Spinal cord (tissue), 10 donors: ENCODE measurements at places on chromosomes 13 and 19.

DNA sequence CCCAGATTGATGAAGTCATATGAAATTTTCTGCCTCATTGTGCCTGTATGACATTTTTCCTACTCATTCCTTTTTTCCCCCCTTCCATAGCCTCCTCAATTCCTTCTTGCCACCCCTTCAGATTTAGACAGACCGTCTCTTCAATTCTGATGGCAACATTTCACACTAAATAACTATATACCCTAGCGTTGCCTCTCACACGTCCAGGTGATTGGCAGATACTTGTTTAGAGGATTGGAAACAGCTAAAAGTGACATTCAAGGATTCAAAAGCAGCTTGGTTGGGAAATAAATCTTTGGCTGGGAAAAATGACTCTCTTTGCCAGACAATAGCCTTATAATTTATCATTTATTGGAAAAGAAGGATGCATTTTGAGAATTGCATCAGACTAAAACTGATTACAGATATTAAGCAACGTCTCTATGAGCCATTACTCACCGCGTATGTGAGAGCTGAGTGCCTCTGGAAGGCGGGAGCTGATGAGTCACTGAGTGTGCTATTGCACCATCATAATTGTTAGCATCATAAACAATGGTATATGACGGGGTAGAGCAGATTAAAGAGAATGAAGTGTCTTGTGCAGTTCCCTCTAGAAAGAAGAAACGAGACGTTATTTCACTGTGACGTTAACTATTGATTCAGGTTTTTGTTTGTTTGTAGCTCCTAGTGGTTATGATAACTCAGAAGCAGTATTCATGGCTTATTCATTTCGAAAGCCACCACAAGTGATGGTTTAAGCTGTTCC, 61.1 kb upstream of the FAM216B start:
- H3K27me3 ChIP-seq: no peaks in the 10 kb centered on the region
- H3K36me3 ChIP-seq: no peaks in the 10 kb centered on the region
- DNase-seq: peak; percentile 36
- H3K4me3 ChIP-seq: no peak overlapping the region
- no peaks in the 10 kb centered on the region for H3K4me1 ChIP-seq

DNA sequence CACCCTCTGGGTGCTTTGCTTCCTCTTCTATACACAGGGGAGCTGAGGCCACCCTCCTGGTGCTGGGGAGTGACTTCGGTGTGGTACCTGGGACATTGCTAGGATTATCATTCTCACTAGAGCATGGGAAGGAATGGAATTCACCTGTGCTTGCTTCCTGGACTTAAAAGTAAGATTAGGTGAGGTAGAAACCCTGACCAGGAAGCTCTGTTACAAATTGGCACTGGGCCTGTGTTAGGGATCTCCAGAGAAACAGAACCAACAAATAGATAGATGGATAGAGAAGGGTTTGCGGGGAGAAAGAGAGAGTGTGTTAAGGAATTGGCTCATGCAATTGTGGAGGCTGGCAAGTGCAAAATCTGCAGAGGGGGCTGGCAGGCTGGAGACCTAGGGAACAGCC, 13.9 kb upstream of the SIAH3 start:
- H3K4me1 ChIP-seq: peaks cover 7% of the 10 kb centered on the region
- H3K27me3 ChIP-seq: no peaks in the 10 kb centered on the region
- H3K4me3 ChIP-seq: no peak overlapping the region
- no peak overlapping the region for H3K27ac ChIP-seq

DNA sequence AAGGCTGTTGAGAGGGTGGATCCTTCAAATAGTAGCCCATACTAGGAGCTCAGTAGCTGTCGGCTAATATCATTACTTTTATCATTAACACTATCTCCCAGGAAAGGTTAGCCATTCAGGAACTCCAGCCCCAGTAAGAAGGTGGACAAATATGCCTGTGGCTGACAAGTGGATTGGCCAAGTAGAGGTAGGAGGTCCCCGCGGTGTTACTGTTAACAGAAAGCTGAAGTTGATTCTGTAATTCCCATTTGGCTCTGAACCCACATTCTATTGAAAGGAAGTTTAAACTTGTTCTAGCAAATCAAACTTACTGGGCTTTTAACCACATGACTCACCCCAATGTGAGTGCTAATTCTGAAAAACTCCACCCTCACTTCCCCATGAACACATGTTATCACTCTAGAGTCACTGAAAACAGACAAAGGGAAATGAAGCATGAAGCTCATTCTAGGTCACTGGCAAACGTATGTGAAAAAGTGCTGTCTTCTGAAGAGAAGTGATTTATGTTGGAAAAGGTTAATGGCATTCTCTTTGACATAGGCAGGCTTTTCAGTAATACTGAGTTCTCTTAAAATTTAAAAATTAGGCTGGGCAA, 273.5 kb downstream of the FGF14 start:
- no peak overlapping the region for H3K27ac ChIP-seq
- H3K27me3 ChIP-seq: no peaks in the 10 kb centered on the region
- no peaks in the 10 kb centered on the region for H3K4me1 ChIP-seq
- no peak overlapping the region for H3K4me3 ChIP-seq
- DNase-seq: no peak

- DNase-seq: peak; percentile 84
- peaks cover 28% of the 10 kb centered on the region for H3K27me3 ChIP-seq
- peaks cover 36% of the 10 kb centered on the region for H3K4me1 ChIP-seq
These were observed 13.1 kb downstream of the EPS8L1 start for GRCh38 chr19:55088543-55089341.

DNA sequence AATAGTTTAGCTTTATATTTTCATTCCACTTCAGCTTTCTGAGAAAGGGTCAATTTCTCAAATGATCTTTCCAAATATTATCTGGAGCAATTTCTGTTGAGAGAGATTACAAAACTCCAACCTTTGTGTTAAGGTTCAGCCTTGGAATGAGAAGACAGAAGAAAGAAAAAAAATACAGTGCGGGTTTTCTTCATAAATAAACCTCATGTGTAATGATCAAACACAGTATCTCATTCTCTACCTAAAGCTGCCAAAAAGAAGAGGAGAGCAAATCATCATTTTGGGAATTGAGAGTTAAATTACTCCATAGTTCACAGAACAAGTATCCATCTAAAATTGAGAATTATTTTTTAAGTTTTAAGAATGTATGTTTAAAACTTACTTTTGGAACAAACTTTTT, 420.5 kb downstream of the KLF5 start:
- DNase-seq: no peak
- no peaks in the 10 kb centered on the region for H3K36me3 ChIP-seq
- H3K4me1 ChIP-seq: no peaks in the 10 kb centered on the region
- H3K4me3 ChIP-seq: no peak overlapping the region

DNA sequence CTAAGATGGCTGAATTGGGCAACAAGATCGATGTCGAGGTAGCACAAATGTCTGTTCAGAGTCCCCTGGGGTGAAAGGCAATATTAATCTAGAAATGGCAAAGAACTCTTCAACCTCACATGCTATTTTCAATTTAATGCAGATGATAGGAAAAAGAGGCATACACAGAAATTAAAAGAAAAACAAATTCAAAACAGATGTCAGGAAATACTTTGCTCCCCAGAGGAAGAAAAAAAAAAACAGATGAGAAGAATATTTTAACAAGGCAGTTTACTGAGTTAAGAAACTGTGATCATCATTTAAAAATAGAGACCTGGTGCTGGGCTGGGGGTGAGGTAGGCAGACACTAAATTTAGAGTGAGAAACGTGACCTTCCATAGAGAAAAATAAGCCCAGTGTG, 421.9 kb upstream of the ARGLU1 start:
- DNase-seq: no peak
- peaks cover 9% of the 10 kb centered on the region for H3K4me1 ChIP-seq

GRCh38 chr19:49342291-49342721, 7.1 kb downstream of the CD37 start:
- peaks cover 4% of the 10 kb centered on the region for H3K27me3 ChIP-seq
- peaks cover 37% of the 10 kb centered on the region for H3K4me1 ChIP-seq
- no peak for DNase-seq
- no peak overlapping the region for H3K27ac ChIP-seq

GRCh38 chr13:73235385-73235784, 176.6 kb downstream of the KLF5 start:
- H3K4me3 ChIP-seq: no peak overlapping the region
- no peak overlapping the region for H3K27ac ChIP-seq
- H3K36me3 ChIP-seq: no peaks in the 10 kb centered on the region
- peaks cover 8% of the 10 kb centered on the region for H3K4me1 ChIP-seq
- H3K27me3 ChIP-seq: no peaks in the 10 kb centered on the region

DNA sequence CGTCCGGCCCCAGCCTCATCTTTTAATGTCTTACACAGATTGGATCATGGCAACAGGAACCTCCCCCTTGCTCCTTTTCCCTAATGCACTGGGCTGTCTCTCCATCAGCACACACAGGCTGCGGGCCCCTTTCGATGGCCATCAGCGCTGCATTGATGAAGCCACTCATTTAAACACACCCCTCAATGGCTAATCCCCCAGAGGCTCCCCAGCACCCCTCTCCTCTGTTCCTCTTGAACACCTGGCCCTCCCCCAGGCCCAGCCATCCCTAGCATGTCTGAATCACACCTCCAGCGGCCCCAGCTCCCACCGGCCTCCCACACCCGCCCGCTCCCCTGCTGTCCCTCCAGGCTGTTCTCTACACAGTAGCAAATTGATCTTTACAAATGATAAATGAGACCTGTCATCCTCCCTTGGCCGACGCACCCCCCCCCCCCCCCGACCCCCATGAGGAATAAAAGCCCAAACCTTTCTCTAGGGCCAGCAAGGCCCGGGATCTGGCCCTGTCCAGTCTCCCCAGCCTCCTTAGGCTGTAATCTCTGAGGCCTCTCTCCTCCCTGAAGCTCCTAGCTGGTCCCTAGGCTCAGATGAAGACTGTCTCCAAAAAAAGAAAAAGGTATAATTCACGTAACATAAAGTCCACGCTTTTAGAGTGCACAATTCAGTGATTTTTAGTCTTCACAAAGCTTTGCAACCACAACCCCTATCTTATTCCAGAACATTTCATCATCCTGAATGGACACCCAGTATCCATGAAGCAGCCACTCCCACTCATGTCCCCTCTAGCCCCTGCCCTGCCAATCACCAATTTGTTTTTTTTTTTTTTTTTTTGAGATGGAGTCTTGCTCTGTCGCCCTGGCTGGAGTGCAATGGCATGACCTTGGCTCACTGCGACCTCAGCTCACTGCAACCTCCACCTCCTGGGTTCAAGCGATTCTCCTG, 7.4 kb downstream of the RPL28 start:
- H3K4me1 ChIP-seq: peaks cover 25% of the 10 kb centered on the region
- DNase-seq: peak; percentile 1
- H3K36me3 ChIP-seq: peaks cover 48% of the 10 kb centered on the region
- no peaks in the 10 kb centered on the region for H3K27me3 ChIP-seq

- H3K36me3 ChIP-seq: no peaks in the 10 kb centered on the region
- H3K4me3 ChIP-seq: no peak overlapping the region
- H3K4me1 ChIP-seq: no peaks in the 10 kb centered on the region
- DNase-seq: no peak
- no peak overlapping the region for H3K27ac ChIP-seq
- no peaks in the 10 kb centered on the region for H3K27me3 ChIP-seq
These were observed 73.5 kb upstream of the PCDH17 start for GRCh38 chr13:57558051-57558467.

GRCh38 chr19:35710784-35711723, 6.7 kb downstream of the ZBTB32 start:
- peaks cover 16% of the 10 kb centered on the region for H3K4me1 ChIP-seq
- peaks cover 9% of the 10 kb centered on the region for H3K36me3 ChIP-seq
- no peaks in the 10 kb centered on the region for H3K27me3 ChIP-seq
- H3K4me3 ChIP-seq: no peak overlapping the region
- no peak overlapping the region for H3K27ac ChIP-seq

- DNase-seq: no peak
- peaks cover 19% of the 10 kb centered on the region for H3K36me3 ChIP-seq
- no peaks in the 10 kb centered on the region for H3K27me3 ChIP-seq
- H3K4me3 ChIP-seq: no peak overlapping the region
These were observed 1.5 kb downstream of the ATP8B3 start for GRCh38 chr19:1810439-1811160.

DNA sequence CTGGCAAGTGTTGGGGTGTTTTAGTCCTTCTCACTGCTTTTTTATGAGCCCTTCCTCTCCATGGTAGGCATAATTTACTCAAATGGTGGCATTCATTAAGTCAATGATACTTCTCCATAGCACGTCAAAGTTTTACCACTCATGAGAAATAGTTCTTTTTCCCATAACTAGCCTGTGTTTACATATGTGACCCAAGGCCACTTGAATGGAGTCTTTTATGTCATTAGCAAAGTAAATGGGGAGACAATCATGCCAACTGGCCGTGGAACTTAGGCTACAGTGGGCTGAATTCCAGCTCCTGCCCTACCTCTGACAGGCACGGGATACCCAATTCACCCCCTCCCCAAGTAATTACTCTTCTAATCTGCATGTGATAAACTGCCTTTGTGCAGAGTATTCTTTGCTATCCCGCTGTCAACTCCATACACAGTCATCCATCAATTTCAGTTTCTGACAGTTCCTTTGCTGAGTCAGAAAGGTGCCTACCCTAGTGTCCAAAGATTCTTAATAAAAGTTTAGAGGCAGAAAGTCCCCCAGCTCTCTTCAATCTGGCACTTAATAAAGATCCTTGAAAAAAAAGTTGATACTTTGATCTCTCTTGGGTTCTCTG, 16.9 kb downstream of the PROSER1 start:
- no peaks in the 10 kb centered on the region for H3K27me3 ChIP-seq
- no peaks in the 10 kb centered on the region for H3K4me1 ChIP-seq
- H3K27ac ChIP-seq: no peak overlapping the region
- peaks cover 6% of the 10 kb centered on the region for H3K36me3 ChIP-seq
- no peak overlapping the region for H3K4me3 ChIP-seq

DNA sequence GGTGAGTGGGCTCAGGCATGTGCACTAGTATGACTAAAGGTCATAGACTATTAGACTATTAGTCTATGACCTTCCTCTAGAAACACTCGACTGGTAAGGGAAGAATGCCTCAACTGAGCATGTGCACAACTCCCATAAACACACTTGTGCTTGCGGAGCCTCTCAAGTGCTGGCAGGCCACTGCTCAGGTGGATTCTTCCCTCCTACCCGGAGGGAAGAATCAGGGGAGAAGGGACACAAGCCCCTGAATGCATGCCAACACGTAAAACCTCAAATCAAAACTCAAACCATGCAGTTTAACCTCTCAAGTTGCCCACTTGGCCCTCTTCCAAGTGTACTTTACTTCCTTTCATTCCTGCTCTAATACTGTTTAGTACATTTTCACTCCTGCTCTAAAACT, 287.6 kb upstream of the SGCG start:
- H3K27me3 ChIP-seq: no peaks in the 10 kb centered on the region
- no peak for DNase-seq
- H3K4me1 ChIP-seq: no peaks in the 10 kb centered on the region
- no peak overlapping the region for H3K4me3 ChIP-seq
- peaks cover 9% of the 10 kb centered on the region for H3K36me3 ChIP-seq

GRCh38 chr19:52520013-52520412, 7.5 kb upstream of the ZNF808 start:
- H3K27me3 ChIP-seq: no peaks in the 10 kb centered on the region
- no peak overlapping the region for H3K4me3 ChIP-seq
- DNase-seq: no peak
- no peaks in the 10 kb centered on the region for H3K4me1 ChIP-seq
- peaks cover 11% of the 10 kb centered on the region for H3K36me3 ChIP-seq

- peaks cover 5% of the 10 kb centered on the region for H3K4me1 ChIP-seq
- no peak for DNase-seq
- H3K27ac ChIP-seq: no peak overlapping the region
- H3K27me3 ChIP-seq: no peaks in the 10 kb centered on the region
- H3K4me3 ChIP-seq: no peak overlapping the region
These were observed 144.3 kb upstream of the FRY start for GRCh38 chr13:31887286-31887685.

GRCh38 chr13:42614436-42615035, 40.6 kb downstream of the TNFSF11 start:
- no peak overlapping the region for H3K27ac ChIP-seq
- H3K27me3 ChIP-seq: no peaks in the 10 kb centered on the region
- DNase-seq: no peak
- H3K4me1 ChIP-seq: no peaks in the 10 kb centered on the region
- H3K4me3 ChIP-seq: no peak overlapping the region
- no peaks in the 10 kb centered on the region for H3K36me3 ChIP-seq

GRCh38 chr19:45446944-45447343, 20.9 kb upstream of the FOSB start:
- no peaks in the 10 kb centered on the region for H3K36me3 ChIP-seq
- H3K4me3 ChIP-seq: no peak overlapping the region
- DNase-seq: no peak
- H3K27ac ChIP-seq: no peak overlapping the region
